ENCODE measurements at places on chromosomes 16 and 17.

- no peak for DNase-seq
These were observed 920.9 kb upstream of the GOT2 start for GRCh38 chr16:59655031-59655430.

- DNase-seq = no peak
These were observed 11.5 kb upstream of the SRCIN1 start for GRCh38 chr17:38617074-38617860.

DNA sequence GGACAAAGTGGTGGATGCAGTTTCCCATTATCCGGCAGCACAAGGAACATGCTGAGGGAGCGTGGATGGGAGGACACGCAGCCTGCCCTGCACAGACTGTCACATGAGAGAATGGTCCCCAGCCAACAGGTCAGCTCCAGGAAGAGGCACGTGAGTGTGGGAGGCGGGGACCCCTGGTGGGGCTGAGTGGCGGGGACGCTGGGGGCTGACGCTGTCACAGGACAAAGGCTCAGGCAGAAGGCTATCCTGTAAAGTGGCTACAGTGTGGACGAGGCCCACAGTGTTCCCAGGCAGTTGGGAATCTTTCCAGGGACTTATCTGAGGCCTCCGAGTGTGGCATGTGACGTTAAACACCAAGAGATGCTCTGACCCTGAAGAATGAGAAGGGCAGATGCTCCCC is 30.4 kb downstream of the MBTPS1 start:
- DNase-seq = no peak

GRCh38 chr17:40451420-40451819 is 8.2 kb downstream of the IGFBP4 start:
- no peak for DNase-seq

GRCh38 chr17:41785859-41786226 is 668 bp downstream of the JUP start:
- DNase-seq = no peak

DNA sequence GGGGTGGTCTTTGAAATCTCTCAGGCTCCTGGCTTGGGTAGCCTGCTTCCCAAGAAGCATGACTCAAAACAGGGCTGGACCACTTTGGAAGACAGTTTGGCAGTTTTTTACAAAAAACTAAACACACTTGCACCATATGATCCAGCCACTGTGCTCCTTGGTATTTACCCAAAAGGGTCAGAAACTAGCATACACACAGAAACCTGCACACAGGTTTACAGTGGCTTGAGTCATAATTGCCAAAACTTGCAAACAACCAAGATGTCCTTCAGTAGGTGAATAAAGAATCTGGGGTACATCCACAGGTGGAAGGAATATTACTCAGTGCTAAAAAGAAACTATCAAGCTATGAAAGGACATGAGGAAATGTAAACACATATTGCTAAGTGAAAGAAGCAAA is 323.2 kb upstream of the CDH5 start:
- no peak for DNase-seq

GRCh38 chr16:23871924-23872323 is 36.1 kb downstream of the PRKCB start:
- DNase-seq = no peak

DNA sequence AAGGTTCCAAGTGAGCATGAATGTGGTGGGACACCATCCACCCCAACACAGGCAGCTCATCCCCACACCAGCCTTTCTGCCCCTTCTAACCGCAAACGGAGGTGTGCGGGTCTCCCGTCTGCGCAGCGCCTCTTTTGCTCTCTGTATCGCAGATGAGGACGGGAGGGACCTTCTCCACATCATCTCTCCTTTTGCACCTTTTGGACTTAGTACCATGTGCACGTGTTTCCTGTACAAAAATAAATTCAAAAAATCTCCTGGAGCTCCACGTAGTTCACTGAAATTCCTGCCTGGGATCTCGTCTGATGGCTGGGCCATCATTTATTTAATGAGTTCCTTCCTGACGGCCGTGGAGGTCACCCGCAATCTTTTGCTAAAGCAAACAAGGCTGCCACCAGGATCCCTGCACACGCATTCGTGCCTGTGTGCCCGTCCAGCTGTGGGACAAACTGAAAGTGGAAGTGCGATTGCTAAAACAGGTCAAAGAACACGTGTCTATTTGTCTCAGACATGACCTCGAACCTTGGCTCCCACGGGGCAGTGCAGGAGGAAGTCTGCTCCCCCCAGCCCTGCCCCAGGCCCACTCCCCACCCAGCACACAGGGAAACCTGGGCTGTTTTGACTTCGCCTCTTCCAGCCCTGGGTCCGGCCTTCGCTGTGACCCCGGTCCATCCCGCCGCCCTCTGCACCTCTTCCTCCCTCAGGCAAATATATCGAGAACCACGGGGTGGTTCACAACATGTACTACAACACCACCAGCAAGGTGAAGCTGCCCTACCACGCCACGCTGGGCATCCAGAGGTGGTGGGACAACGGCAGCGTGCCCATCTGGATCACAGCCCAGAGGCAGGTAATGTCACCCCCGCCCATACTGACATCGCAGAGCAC is 2.3 kb downstream of the ENPP7 start:
- no peak for DNase-seq

GRCh38 chr17:57706761-57707160 is 38.3 kb downstream of the CCDC182 start:
- DNase-seq = no peak

DNA sequence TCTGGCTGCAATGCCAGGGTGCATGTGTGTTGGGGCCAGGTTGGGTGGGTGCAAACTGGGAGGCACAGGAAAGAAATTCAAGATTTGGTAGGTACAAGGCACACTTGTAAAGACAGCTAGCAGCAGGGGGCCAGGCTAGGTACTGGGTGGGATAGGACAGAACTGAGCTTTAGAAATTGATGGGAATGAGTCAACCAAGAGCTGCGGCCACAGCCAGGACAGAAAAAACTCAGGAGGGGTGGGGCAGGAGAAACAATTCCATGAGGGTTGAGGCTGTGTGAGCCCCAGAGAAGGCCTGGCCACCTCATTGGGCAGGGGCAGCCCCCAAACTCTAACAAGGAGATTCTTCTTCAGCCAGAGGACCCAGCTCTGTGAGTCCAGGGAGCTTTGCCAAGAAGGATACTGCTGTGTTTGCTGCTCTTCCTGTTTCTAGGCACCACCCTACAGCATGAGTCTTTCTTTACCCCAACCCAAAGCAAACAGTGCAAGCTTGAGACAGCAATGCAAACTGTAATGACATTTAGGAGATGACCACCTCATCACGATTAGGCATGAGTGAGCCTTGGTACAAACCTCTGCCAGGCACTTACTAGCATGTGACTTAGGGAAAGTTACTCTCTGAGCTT is 21.3 kb upstream of the CCDC182 start:
- no peak for DNase-seq

GRCh38 chr17:81258292-81258691 is 19.2 kb downstream of the NDUFAF8 start:
- no peak for DNase-seq

- DNase-seq = no peak
These were observed 6.0 kb upstream of the MC1R start for GRCh38 chr16:89912627-89913026.

- DNase-seq = peak; percentile 81
These were observed 4.3 kb downstream of the KAT2A start for GRCh38 chr17:42116705-42117396.

- no peak for DNase-seq
These were observed 6.4 kb downstream of the CIAO3 start for GRCh38 chr16:734208-734980.

DNA sequence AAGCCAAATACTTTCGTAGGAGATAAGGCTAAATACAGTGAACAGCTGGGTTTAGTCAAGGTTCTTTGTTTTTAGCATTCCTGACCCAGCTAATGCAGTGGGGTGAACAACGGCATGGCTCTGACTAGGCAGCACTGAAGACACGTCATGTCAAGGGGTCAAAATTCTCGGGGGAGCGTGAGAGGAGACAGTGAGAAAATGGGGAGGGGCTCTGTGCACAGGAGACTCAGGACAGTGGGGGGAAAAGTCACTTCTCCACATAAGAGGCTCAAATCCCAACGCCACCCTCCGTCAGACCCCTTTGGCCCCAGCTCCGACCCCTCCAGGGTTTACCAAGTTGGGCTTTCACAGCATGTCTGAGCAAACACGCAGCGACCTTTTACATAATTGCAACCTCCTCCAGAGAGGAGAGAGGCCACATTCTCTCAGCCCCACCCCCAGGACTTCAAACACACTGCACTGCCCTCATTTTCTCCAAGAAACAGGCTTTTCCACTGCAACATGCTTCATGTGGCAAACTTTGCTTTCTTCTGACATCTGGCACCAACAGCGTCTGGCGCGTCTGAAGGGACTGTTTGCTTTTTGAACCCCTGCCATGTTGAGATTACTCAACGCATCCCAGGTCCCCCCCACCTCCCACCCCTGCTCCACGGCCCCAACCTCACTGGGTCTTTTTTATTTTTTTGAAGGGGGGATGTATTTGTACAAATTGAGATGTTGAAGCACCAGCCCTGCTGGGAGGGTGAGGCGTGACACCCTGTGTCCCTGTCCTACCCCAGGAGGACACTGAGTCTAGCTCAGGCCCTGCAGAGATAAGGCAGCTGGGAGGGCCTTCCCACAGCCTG is 30.0 kb downstream of the AXIN2 start:
- DNase-seq = no peak

DNA sequence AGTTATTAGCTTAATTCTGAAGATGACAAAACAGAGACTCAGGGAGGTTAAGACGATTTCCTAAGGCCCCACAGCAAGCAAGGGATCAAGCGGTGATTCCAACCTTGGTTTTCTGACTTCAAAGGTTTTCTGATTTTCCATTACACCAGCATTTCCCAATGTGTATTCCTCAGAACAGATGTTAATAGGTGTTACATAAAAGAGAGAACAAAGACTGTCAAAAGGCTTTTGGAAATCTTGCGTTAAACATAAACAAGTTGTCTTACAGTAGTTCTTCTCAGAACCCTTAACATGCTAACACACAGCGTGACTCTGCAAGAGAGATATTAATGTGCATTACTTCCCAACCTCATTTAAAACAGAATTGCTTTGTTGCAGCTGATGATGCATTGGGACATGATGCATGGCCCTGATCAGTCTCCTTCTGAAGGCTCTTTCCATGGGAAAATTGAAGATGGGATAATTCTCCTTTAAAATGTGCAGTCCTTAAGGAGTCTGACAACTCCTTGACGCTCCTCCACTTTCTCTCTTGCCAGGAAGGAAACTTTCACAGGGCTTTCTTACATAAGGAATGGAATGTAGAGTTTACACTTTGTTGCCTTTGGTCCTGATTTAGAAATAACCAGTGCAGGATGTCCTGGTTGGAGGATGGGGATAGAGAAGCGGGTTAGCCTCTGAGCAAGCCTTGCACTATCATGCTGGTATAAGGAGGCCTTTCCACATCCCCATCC is 21.5 kb upstream of the MMD start:
- DNase-seq = no peak

- DNase-seq = no peak
These were observed 2.6 kb upstream of the MBTPS1 start for GRCh38 chr16:84119368-84119767.

DNA sequence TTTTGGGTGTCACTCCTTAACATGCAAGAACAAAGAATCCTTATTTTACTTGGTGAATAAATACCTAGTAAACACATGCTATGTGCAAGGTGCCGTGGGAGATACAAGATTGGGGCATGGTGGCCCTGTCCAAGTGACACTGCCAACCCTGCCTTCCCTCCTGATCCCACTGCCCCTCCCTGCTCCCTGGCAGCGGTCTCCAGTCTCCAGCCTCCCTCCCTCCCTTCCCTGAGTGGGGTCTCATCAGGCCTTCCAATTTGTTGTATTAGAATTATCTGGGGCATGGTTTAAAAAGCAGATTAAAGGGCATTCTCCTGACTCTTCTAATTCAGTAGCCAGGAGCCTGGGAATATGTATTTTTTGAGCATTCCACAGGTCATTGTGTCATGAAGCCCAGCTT is 12.5 kb upstream of the TMED6 start:
- no peak for DNase-seq

DNA sequence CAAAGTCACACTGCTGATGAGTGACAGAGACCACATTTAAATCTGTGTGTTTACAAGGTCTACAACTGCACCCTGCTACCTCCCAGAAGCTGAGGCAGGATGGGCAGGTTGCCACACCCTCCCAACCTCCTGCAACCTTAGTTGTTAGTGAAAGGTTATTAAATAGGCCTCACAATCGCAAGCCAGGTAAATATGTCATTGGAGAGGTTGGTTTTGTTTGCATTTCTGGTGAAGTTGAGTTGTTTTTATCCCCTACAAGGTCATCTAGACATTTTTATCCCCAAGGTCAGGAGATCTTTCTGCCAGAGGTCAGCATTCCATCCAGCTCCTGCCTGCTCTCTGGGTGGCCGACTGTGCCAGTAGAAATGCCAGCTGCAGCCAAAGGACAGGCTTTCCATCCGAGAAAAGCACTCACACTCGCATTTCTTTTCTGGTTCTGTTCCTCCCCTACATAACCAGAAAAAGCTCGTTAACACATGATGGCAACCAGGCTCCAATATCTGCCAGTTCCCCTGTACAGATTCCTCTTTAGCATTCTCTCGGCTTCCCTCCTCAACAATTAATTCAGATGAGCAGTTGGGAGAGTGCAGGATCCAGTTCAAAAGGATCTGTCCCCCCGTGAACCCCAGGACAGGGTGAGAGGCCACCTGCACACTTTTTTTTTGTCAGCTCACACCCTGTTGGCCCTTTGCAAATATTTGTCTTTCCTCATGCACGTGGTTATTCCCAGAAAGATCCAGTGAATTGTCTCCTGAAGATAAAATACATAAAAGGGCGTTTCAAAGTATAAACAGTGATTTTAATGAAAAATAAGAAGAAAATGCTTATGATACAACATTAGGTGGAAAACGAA is 562.8 kb downstream of the MAF start:
- no peak for DNase-seq

GRCh38 chr16:86823888-86824671 is 245.7 kb downstream of the FOXL1 start:
- DNase-seq = no peak

DNA sequence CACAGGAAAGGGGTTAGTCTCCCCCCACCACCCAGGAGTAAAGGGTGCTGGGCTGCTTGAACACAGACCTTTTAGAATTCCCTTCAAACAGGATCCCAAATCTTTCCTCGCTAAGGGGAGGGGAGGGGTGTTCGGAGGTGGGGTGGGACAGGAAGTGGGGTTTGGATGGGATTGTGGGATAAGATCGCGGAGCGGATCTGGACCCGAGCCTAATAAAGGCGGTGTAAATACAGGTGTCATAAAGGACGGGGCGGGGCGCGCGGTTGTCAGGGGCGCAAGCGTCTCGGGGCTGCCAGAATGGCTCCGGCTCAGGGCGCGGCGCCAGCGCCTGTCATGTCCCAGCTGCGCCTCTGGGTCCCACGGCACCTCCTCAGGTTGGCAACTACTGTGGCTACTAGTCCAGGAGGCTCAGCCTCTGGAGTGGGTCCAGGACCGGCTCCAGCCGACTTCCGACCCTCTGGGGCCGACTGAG is 59.8 kb upstream of the FBXO47 start:
- no peak for DNase-seq

GRCh38 chr16:29687755-29688154 is 8.8 kb downstream of the QPRT start:
- DNase-seq = no peak

GRCh38 chr16:3808308-3809063 is 72.0 kb downstream of the CREBBP start:
- DNase-seq = no peak

GRCh38 chr17:83152745-83153611 is 73.6 kb downstream of the METRNL start:
- no peak for DNase-seq

- no peak for DNase-seq
These were observed 110.2 kb downstream of the CCDC182 start for GRCh38 chr17:57634713-57635465.

Data from activated CD4-positive, alpha-beta T cell treated with anti-CD3 and anti-CD28 coated beads, Interleukin-2, amount 50 U/mL, for 24 hours (primary cell).